NCI-H1436 (cell line): ENCODE measurements at places on chromosomes 4 and X.

DNA sequence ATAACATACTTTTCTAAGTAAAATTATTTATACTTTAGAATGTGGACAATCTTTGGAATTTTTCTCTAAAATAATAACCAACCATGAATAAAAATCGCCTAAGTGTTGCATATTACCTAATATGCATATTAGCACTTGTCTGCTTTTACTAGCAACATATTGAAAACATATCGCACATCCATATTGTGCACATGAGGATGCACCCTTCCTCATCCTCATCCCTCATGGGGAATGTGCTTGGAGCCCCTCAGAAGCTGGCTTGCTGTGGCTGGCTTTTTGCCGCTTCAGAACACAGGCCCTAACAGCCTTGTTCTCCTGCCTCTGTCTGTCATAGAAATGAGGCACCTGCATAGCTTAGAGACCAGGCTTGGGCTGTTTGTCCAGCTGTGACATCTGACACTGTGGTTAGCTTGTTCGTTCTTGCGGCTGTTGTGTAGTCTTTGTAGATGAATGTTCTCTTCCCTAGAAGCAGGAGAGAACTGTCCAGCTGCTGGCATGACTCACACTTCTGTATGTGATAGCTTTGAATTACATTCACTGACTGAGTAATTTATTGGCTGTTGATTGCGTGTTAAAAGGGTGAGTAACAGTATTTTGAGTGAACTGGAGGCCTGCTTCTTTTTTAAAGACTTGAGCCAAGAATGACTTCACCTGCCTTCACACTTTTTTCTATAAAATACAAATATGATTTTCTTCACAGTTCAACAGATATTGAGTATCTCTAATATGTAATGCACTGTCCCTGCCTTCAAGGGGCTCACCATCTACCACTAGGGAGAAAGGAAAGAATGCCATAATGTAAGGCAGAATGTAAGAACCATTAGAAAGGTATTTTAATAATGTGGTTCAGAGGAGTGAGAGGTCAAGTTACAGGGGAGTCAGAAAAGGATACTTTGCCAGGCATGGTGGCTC is 81.9 kb downstream of the HMGB2 start:
- peak; percentile 56 for DNase-seq

DNA sequence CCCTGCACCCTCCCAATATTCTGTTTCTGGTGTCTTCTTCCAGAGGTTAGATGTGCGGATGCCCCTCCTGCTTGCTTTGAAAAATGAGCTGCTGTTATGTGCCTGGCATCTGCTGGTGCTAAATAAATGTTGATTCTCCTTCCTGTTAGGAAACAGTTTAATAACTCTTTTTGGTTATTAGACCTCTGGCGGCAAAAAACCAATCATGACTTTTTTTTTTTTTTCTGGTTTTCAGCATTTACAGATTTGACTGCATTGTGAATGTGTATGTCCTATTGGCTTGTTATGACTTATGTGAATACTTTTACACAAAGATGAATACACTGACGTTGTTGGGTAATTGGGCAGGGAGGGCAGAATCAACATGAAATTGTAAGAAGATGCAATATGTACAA is 13.6 kb upstream of the TMEM156 start:
- DNase-seq = no peak

GRCh38 chr4:161869511-161869910 is 294.3 kb downstream of the FSTL5 start:
- DNase-seq = no peak

- no peak for DNase-seq
These were observed 7.0 kb downstream of the MXD4 start for GRCh38 chr4:2254665-2255500.

GRCh38 chr4:88672987-88673386 is 24.6 kb downstream of the NAP1L5 start:
- peak; percentile 9 for DNase-seq

- no peak for DNase-seq
These were observed 8.1 kb downstream of the COQ2 start for GRCh38 chr4:83276299-83277040.

- DNase-seq = no peak
These were observed 29.6 kb downstream of the GUCY1A1 start for GRCh38 chr4:155696226-155696625.

- DNase-seq = no peak
These were observed at the start of gene PFKFB1 for GRCh38 chrX:54994099-54994498. Gene PFKFB1 (minus strand): TSS chrX:54994188. CDS start chrX:54994007, 181 bp downstream.

DNA sequence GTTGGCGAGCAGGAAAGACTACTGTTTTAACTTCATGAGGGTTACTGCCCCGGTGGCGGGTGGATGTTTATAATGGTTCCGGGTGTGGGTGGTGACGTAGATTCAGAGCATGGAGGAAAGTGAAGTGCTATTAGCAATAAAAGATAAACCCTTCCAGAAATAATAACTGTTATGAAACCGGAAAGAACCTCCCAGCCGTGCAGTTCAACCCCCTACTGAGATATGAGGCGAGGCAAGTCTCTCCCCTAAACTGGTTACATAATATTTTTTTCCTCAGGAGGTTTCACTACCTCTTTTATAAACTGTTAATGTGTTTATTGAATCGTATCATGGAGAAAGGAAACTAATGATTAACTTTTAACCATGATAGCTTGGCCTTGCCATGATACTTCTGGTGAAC is 33.9 kb upstream of the STIM2 start:
- no peak for DNase-seq

GRCh38 chr4:57044279-57044678 is 65.6 kb downstream of the POLR2B start:
- DNase-seq = no peak

- DNase-seq = no peak
These were observed 168.9 kb upstream of the ATOH1 start for GRCh38 chr4:93659629-93660028.

DNA sequence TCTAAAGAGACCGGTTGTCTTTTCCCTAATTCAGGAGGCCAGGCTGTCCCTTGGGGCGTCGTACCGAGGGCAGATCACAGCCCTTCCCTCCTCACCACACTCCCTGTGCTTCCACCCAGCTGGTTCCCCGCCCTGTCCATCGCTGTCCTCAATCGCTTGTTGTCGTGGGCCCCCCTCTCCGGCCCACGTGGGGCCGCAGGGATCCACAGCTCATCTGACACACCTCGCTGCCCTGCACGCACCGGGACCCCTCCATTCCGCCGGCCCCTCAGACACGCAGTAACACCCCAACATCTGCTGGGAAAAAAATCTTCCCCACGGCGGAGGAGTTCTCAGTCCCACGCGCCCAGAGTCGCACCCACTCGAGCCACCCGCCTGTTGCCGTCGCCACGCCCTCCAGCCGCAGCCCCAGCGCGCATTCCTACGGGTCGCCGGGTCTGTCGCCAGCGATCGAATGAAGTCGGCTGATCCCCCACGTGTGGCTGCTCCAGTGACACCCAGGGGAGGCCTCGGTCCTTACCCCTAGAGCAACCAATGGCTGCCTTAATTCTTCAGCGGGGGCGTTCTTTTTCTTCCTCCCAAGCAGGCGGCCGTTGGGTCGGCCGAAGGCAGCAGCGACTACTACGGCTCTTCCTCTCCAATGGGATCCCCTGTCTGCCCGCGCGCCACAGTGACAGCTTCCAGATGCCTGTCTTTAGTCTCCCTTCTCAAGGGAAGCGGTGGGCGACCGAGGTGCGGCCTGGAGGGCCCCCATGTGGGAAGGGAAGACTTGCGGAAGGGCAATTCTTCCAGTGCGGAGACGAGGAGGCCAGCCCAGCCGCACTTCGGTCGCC is 893 bp upstream of the SEPTIN11 start:
- peak; percentile 70 for DNase-seq

- no peak for DNase-seq
These were observed 19.7 kb downstream of the TBC1D14 start for GRCh38 chr4:6929339-6929811.

DNA sequence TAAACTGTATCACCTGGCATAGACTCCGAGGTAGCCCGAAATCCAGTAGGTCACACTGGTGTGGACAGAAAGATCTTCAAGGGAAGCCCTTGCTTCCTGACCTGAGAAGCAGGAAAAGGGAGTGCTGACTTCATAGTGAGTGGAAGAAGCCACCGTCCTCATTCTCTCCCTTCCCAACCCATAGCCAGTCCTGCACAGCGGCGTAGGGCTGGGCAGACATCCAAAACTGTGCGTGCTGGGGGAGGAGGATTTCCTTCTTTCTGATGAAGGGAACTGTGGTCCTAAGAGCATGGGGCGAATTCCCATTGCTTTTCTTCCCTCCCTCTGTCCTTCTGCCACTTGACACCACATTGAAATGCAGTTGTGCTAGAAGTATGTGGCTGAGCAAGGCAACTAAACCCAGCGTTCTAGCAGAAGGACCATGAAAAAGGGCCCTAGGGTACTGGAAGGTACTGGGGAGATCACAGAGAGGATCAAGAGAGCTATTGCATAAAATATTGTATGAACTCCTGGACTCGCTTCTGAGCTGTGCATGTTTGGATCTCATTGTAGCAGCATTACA is 66.9 kb downstream of the STOX2 start:
- no peak for DNase-seq

GRCh38 chrX:47690175-47690574 is 31.2 kb upstream of the UXT start:
- no peak for DNase-seq

DNA sequence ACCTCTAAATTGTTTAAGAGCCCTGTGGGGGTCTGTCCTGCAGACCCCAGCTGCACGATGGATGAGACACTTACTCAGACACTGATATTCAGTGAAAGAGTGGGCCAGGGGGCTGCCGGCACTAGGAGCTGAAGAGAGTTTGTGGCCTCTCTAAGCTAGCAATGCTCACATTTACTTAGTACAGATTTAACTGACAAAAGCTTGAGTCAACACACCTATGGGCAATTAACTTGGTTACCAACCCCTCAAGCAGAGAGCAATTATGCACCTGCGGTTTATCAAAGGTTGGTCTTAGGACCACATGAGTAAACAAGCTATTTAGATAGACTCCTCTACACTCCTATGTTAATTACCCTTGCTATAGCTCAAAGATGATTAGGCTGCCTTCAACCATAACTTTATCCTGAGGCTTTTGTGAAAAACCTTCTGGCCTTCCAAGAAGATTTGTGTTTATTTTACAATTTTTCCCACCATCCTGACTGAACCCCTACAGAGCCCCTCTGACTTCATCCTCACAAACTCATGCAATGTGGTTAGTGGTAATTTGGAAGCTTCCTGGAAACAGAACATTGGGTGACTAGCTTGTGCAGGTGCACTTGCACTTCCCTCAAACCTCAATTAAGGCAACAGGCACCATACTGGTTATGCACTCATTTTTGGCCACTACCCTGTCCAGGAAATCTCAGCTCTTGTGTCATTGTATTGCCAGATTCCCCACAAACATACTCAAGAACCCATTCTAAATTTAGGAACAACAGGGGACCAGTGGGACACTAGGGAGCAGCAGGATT is 234.4 kb upstream of the ITM2A start:
- DNase-seq = no peak

GRCh38 chr4:22478426-22478825 is 37.4 kb downstream of the ADGRA3 start:
- no peak for DNase-seq

DNA sequence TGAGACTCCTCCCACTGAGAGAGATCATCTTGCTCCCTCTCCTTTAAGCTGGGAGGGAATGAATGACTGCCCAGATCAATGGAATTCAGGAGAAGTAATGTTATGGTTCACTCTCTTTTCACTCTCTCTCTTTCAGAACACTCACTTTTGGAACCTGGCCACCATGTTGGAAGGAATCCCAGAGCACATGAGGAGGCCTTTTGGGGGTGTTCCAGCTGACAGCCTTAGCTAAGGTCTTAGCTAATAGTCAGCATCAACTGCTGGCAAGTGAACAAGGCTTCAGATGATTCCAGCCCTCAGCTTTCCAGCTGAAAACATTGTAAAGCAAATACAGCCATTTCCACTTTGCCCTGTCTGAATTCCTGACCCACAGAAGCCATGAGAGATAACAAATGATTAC is 124.0 kb upstream of the CLNK start:
- DNase-seq = no peak

- DNase-seq = no peak
These were observed 46.1 kb downstream of the SORCS2 start for GRCh38 chr4:7238300-7238960.

DNA sequence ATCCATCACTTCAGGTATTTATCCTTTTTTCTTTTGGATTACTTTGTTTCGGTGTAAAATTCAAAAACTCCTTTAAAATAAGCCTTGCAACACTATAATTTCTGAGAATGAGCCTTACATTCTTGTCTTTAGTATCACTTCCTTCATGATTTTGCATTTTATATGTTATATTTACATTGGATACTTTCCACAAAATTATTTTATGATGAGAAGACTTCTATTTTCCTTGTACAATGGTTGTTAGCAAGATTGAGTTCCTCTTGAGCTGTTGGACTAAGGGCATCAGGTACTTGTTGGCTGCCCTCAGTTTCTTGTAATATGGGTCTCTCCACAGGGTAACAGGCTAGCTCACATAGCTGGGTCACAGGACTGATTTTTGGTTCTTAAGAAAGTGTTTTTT is 22.7 kb upstream of the HPGDS start:
- no peak for DNase-seq

GRCh38 chr4:54322818-54323417 is 93.8 kb downstream of the PDGFRA start:
- peak; percentile 86 for DNase-seq

- no peak for DNase-seq
These were observed 1.9 kb upstream of the FTSJ1 start for GRCh38 chrX:48474127-48474526.

GRCh38 chrX:103107836-103108235 is 14.9 kb upstream of the NXF3 start:
- no peak for DNase-seq

DNA sequence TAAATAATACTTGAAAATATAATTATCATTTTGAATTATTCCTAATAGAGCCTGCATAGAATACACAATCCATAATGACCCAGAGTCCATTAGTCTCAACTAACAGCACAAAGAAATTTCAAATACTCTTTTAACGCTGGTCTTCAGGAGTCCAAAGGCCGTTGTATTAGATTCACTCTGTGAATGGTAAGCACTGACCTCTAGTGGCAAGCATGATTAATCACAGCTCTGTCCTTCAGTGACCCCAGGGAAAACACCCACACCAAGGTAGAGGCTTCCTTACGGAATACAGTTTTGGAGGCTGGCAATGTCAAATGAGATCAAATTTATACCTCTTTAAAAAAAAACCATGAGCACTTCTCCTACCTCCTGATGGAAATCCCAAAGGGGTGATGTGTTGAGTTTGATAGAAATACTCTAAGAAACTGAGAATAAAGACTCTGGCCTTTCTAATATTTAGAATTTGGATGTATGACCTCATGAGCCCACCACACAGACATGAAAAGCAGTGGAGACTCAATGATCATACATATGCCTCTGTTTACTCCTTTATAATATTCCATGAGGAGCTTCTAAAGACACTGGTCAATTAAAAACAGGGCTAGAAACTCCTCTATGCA is 147.2 kb upstream of the DKK2 start:
- DNase-seq = peak; percentile 18

DNA sequence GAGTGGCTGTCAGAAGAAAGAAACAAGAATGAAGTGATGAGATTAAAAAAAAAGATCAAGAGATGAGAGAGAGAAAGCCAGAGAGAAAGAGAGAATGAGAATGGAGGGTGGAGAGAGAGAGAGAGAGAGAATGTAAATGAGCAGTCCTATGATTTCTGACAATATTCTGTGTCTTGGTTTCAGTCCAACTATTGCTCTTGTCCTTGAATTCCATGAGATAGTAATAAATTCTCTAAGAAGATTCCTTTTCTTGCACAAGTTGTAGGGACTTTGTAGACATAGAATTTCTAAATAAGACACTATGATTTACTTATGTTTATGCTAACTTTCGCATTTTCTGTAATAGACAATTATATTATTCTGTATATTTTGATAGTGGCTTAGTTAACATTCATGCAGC is 149.6 kb upstream of the CTSO start:
- DNase-seq = no peak

GRCh38 chrX:130173190-130173895 is 1.6 kb downstream of the RAB33A start:
- DNase-seq = no peak

- no peak for DNase-seq
These were observed 51.6 kb downstream of the KIT start for GRCh38 chr4:54709400-54709799.
